Stimulated activated CD4-positive, alpha-beta T cell treated with anti-CD3 and anti-CD28 coated beads, Interleukin-4, amount 100 ng/mL, for 48 hours (primary cell): ENCODE measurements at places on chromosomes 11 and 22.
A peak's percentile ranks its signal among the peaks of the same experiment; 100 is the strongest.

- no peak for DNase-seq
Measured at GRCh38 chr11:114317787-114318137, 21.6 kb downstream of the NNMT start.

- peak; percentile 63 for DNase-seq
Measured at GRCh38 chr11:67484847-67485311, 2.1 kb downstream of the AIP start.

- no peak for DNase-seq
Measured at GRCh38 chr11:72336163-72336562, 92.2 kb upstream of the PHOX2A start.

DNA sequence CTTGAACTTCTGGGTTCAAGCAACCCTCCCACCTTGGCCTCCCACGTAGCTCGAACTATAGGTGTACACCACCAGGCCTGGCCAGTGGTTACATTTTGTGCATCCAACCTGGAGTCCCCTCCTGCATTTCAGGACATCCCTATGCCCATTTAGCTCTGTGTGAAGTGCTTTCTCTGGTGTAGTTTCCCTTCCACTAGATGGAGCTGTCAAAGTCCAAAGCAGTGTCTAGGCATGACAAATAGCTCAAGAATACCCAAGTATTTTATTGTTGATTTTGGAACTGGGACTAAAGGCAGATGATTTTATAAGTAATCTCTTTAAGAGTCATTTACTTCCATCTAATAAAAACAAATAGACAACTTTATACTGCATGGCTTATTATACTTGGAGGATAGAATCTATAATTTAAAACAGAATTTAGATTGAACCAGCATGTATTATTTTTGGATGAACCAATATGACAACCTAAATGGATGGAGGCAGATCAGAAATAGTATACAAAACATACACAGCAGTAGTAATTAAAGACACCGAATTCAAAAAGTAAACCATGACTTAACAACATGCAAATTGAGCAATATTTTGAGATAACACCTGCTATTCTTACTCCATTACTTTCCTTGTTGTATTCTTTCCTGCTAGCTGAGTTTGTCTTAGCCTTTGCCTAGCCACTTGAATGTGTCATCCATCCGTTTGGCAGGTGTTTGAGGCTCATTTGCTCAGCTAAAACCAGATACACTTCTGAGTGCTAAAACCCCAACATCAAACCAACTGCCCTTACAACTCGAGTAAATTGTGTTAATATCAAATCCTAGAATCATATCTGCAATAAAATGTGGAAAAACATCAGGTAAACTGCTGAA is 37.7 kb downstream of the EIF4ENIF1 start:
- DNase-seq = no peak

DNA sequence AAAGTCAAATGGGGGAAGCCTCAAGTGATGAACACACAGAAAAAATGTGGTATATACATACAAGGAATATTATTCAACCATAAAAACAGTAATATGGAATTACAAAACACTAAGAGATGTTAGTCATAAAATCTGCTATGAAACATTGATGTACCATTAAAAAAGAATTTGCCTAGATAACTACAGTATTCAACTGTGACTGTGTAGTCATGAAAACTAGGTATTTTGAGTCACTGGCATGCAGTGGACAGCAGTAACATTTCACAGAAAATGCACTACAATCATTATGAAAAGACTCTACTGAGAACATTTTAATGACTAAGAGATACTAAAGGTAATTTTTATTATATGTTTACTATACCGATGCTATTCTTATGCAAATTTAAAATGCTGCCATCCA is 11.7 kb downstream of the ZNF195 start:
- DNase-seq = no peak

DNA sequence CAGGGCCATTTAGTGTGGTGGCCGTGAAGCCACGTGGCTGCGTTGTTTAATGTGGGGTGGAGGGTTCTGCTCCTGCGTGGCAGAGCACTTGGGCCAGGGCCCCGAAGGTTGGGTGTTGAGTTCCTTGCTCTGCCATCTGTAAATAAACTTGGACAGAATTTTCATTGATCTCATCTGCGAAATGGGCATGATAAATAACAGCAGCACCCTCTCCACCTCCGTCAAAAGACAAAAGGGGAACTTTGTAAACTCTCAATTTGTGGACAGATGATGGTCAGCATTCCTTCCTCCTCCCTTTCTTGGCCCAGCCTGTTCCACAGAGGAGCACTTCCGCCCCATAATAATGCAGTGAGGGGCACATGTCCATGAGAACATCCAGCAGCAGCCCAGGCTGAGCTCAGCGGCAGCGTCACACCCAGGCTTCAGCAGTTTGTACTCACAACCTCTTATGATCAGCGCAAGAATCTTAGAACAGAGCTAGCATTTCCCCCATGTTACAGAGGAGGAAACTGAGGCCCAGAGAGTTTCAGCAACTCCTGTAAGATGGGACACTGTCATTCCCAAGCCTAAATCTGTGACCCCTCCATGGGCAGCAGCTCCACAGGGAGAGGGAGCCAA is 874.5 kb downstream of the BRD1 start:
- DNase-seq = no peak

GRCh38 chr22:17138513-17138912 is 17.4 kb upstream of the TMEM121B start:
- no peak for DNase-seq

GRCh38 chr22:28783786-28784671 is 11.5 kb downstream of the CCDC117 start:
- DNase-seq = no peak

GRCh38 chr22:21832291-21833290 is 34.9 kb downstream of the MAPK1 start:
- DNase-seq = no peak
